Nucleus accumbens (tissue), 56 donors: ENCODE measurements at places on chromosomes 1 and 21.

DNA sequence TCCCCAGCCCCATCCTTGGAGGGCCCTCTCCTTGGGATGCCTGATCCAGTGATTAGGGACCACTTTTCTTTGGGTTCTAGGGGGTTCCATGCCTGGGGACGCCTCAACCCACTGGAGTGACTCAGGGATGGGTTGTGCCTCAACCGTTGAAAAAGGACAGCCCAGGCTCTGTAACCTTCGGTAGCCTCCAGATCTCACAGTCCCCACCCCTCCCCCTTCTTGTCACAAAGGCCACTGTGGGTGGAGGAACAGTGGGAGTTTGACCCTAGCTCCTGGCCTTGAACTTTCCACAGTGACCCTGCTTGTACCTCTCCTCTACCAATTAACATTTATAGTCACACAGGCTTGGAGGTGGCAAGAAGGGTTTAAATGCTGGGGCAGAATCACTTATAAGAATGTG is 2.6 kb upstream of the RORC start:
- DNase-seq = no peak

- DNase-seq = no peak
Measured at GRCh38 chr1:36657826-36658225, 175.1 kb upstream of the CSF3R start.

DNA sequence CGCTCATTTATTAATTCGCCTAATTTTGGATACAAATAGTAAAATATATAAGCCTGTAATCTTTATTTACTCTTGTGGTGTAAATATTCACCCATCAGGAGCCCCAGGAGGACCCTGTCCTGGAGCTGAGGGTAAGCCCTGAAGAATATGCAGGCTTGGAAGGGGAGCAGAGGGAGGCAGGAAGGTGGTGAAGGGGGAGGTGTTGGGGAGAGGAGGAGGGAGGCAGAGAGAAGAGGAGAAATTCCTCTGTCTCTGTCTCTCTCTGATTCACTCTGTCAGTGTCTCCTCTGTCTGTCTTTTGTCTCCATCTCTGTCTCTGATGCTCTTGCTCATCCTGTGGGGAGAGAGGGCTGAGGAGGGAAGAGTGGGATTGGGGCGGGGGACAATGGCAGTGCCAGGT is 2.8 kb upstream of the C4BPB start:
- DNase-seq = no peak

DNA sequence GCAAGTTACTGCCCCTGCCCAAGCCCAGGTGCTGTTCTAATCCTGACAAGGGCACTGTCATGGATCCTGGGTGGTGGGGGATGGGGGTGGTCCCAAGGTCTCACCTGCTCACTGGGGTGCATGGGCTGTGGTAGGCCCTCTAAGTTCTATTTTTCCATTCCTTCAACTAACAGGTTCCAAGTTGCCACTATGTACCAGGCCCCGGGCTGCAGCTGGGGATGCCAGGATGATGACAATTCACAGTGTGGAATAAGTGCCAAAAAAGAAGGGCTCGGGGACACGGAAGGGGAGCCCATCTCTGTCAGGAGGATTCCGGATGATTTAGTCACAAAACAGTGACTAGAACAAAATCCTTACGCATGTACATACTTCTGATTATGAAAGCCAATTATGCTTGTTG is 76.0 kb downstream of the STUM start:
- no peak for DNase-seq

- DNase-seq = no peak
Measured at GRCh38 chr1:19564366-19564765, 79.0 kb upstream of the CAPZB start.

GRCh38 chr21:43904331-43904781 is 39.3 kb downstream of the AGPAT3 start:
- DNase-seq = no peak

GRCh38 chr21:14531757-14532316 is 14.3 kb downstream of the SAMSN1 start:
- DNase-seq = no peak

GRCh38 chr1:56881417-56881816 is 26.8 kb downstream of the C8A start:
- no peak for DNase-seq

DNA sequence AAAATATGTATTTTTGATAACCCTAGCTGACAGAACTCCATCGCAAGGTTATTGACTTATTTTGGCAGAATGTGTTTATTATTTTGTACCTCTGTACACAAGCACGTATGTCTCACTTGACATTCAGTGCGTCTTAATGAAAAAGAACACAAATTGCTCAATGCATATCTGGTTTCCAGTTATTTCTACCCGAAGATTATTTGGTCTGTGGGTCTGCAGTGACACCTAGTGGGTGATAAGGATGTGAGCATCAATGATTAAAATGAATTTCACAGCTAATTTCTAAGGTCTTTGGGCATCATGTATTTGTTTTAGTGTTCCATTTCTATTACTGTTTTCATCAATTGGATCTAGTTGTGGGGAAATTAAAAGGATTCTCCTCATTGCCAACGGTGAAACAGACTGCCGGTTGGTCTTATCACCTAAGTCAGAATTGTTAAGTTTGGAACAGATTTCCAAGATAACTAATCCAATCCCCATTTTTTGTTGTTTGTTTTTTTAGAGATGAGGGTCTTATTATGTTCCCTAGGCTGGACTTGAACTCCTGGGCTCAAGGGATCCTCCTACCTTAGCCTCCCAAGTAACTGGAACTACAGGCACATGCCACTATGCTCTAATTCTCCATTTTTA is 13.9 kb downstream of the DDX20 start:
- DNase-seq = no peak

GRCh38 chr1:40783001-40783905 is at the start of gene KCNQ4:
Gene KCNQ4 (plus strand): TSS chr1:40783787. CDS start chr1:40784094, 307 bp downstream.
- no peak for DNase-seq

- DNase-seq = no peak
Measured at GRCh38 chr1:240237305-240237721, 145.6 kb downstream of the FMN2 start.

- DNase-seq = no peak
Measured at GRCh38 chr1:33348194-33348593, 27.3 kb upstream of the A3GALT2 start.
